Naive B cell (primary cell): ENCODE measurements at places on chromosomes 2 and 18. TPM values are rescaled to one million over a fixed set of nuclear protein-coding genes. Genes with fewer than 3 reads are reported as not detected.

The ODC1 gene
- 202 TPM for polyA plus RNA-seq

GRCh38 chr2:190978389-190979053, 35.5 kb downstream of the STAT1 start:
- no peaks in the 10 kb centered on the region for H3K27me3 ChIP-seq
- no peak for DNase-seq
- H3K4me1 ChIP-seq = peaks cover 28% of the 10 kb centered on the region
- no peak overlapping the region for H3K4me3 ChIP-seq

- H3K4me3 ChIP-seq = no peak overlapping the region
- H3K27ac ChIP-seq = no peak overlapping the region
- H3K36me3 ChIP-seq = no peaks in the 10 kb centered on the region
- no peak for DNase-seq
- no peaks in the 10 kb centered on the region for H3K27me3 ChIP-seq
Observed at GRCh38 chr18:52499644-52500043, 159.6 kb downstream of the DCC start.

DNA sequence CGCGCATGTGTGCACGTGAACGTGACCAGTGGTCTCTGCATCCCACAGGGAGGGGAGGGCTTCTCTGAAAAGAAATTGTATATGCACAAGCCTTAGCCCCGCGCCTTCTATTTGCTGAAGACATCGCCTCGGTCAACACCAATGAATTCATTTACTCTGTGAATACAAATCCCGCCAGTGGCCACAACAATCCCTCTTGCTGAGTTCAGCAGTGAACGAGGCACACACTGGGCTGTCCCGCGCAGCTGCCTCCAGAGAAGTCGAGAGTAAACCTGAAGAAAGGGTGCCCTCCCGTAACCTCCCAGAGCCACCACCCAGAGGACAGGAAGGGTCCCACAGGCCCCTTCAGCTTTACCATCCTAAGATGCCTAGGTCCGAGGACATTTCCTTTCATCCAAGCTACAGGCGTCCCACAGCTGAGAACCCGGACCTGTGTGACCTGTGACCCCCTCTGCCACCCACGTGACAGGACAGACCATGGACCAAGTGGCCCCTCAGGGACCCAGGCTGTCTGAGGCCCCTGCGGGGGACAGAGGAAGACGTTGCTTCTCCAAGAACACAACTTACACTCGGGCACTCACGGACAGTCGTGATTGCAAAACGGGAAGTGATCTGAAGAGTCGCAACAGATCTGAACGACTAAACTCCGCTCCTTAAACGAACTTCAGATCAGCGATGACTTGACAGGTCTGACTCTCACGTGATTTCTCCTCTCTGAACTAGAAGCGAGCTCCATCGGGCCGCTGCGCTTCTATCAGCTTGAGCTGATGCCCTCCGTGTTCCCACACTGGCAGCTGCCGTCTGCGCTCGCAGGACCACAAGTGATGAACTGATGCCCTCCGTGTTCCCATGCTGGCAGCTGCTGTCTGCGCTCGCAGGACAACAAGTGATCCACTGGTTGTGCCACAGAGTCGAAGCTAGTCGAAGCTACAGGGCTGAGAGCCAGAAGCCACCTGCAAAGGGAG, 92.7 kb downstream of the ZNF516 start:
- no peak overlapping the region for H3K4me3 ChIP-seq
- H3K27me3 ChIP-seq = no peaks in the 10 kb centered on the region
- no peak for DNase-seq
- H3K27ac ChIP-seq = no peak overlapping the region
- H3K36me3 ChIP-seq = peaks cover 7% of the 10 kb centered on the region

- peaks cover 11% of the 10 kb centered on the region for H3K27me3 ChIP-seq
- no peak overlapping the region for H3K4me3 ChIP-seq
- H3K4me1 ChIP-seq = peaks cover 6% of the 10 kb centered on the region
- DNase-seq = no peak
Observed at GRCh38 chr2:8243748-8244400, 438.0 kb upstream of the ID2 start.

The HJURP gene
- not detected for polyA plus RNA-seq

- no peaks in the 10 kb centered on the region for H3K36me3 ChIP-seq
- H3K27ac ChIP-seq = no peak overlapping the region
- no peak for DNase-seq
Observed at GRCh38 chr18:6593142-6593885, 136.2 kb upstream of the ARHGAP28 start.

- peaks cover 59% of the 10 kb centered on the region for H3K27me3 ChIP-seq
- H3K4me3 ChIP-seq = no peak overlapping the region
- no peaks in the 10 kb centered on the region for H3K36me3 ChIP-seq
- no peak for DNase-seq
- no peak overlapping the region for H3K27ac ChIP-seq
Observed at GRCh38 chr2:42054714-42055430, 7.1 kb downstream of the PKDCC start.

DNA sequence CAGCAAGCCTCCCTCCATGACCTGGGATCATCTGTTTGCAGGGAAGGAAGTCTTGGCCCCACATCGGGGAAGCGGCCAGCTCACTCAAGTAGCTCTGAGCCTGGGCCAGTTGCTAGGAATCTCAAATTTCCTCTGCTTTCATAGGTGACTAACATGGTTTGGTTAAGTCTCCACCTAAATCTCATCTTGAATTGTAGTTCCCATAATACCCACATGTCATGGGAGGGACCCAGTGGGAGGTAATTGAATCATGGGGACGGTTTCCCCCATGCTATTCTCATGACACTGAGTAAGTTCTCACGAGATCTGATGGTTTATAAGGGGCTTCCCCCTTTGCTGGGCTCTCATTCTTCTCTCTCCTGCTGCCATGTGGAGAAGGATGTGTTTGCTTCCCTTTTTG, 75.2 kb downstream of the LBH start:
- no peaks in the 10 kb centered on the region for H3K27me3 ChIP-seq
- H3K4me3 ChIP-seq = no peak overlapping the region
- H3K4me1 ChIP-seq = peaks cover 57% of the 10 kb centered on the region
- H3K36me3 ChIP-seq = no peaks in the 10 kb centered on the region

GRCh38 chr2:71948781-71949536, 198.7 kb downstream of the CYP26B1 start:
- H3K27me3 ChIP-seq = peaks cover 4% of the 10 kb centered on the region
- no peak for DNase-seq
- no peaks in the 10 kb centered on the region for H3K4me1 ChIP-seq
- no peak overlapping the region for H3K4me3 ChIP-seq
- no peak overlapping the region for H3K27ac ChIP-seq

The CNDP1 gene
- polyA plus RNA-seq = not detected

The GIGYF2 gene
- polyA plus RNA-seq = 18.1 TPM

- H3K36me3 ChIP-seq = no peaks in the 10 kb centered on the region
- no peak for DNase-seq
- H3K27ac ChIP-seq = no peak overlapping the region
Observed at GRCh38 chr18:3773303-3773702, 323.3 kb downstream of the TGIF1 start.

DNA sequence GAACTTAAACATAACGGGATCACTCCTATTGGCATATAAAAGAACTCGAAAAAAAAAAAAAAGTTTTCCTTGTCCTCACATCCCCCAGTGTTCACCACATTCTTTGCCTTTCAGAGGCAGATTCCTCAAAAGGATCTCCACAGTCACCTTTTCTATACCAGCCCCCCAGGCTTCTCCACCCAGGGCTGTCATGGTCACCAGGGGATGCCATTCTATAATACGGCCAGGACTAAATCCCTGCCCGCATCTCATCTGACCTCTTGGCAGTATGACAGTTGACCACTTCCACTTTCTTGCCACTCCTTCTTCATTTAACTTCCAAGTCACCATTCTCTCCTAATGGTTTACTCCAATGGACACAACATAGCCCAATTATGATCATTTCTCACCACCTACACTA, 29.3 kb downstream of the SOS1 start:
- no peaks in the 10 kb centered on the region for H3K27me3 ChIP-seq
- no peak overlapping the region for H3K4me3 ChIP-seq
- peaks cover 5% of the 10 kb centered on the region for H3K36me3 ChIP-seq
- DNase-seq = no peak
- peaks cover 56% of the 10 kb centered on the region for H3K4me1 ChIP-seq

DNA sequence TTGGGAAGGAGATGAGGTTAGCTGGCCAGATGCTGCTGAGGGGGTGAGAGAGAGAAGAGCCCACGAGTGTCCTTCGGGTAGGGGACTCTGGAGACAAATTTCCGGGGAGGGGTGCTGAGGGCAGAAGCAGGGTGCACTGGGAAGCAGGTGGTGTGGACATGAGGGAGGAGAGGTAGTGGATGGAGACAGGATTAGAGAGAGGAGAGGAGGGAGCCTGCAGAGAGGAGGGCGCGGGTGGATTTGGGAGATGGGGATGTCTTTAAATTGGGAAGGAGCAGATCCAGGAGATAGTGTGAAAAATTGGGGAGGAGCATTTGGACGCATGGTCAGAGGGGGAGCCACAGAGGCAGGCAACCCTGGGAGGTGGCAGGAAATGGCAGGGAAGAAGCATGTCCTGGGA, 154.7 kb downstream of the DYSF start:
- H3K4me3 ChIP-seq = no peak overlapping the region
- H3K36me3 ChIP-seq = no peaks in the 10 kb centered on the region
- H3K27ac ChIP-seq = no peak overlapping the region
- no peaks in the 10 kb centered on the region for H3K4me1 ChIP-seq
- peaks cover 42% of the 10 kb centered on the region for H3K27me3 ChIP-seq

DNA sequence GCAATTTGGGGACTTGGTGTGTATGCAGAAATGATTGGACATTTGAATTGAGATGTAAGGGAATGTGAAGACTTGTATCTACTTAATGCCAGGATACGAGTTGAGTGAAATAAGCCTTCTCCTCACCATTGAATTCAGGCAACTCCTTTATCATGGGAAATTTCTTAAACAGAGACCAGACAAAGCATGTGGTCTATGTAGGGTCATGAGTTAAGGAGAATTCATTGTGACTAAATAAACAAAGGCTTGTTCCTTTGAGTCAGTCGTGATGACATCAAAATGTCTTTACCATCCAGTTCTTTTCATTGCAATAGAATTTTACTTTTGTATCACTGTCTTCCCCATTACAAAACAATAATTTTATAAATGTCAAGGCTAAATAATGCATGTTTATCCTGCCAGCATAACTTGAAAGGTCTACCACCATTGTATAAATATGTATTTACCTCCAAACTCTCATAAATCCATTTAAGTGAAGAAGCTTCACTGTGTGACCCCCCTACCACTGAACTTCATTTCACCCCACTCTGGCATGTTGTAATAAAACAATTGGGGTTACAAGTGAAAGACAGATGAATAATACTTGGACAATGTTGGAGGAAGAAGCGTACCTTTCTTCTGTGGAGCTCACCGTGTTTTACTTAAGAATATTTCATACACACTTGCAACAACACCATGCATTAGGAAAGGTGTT, 149.4 kb downstream of the EPHA4 start:
- peaks cover 24% of the 10 kb centered on the region for H3K4me1 ChIP-seq
- H3K36me3 ChIP-seq = peaks cover 15% of the 10 kb centered on the region
- no peak overlapping the region for H3K4me3 ChIP-seq
- no peak overlapping the region for H3K27ac ChIP-seq

The DSG4 gene
- polyA plus RNA-seq = not detected

- peak; percentile 52 for DNase-seq
- peak overlapping the region; percentile 98 for H3K27ac ChIP-seq
- H3K36me3 ChIP-seq = no peaks in the 10 kb centered on the region
- H3K4me1 ChIP-seq = peaks cover 31% of the 10 kb centered on the region
Observed at GRCh38 chr18:35029770-35030169, 11.4 kb upstream of the MAPRE2 start.

The KCNE4 gene
- not detected for polyA plus RNA-seq

The CDH19 gene
- polyA plus RNA-seq = not detected

The TMEM247 gene
- not detected for polyA plus RNA-seq

The GKN2 gene
- polyA plus RNA-seq = not detected

The MLPH gene
- not detected for polyA plus RNA-seq

- H3K27me3 ChIP-seq = no peaks in the 10 kb centered on the region
- no peaks in the 10 kb centered on the region for H3K36me3 ChIP-seq
- no peaks in the 10 kb centered on the region for H3K4me1 ChIP-seq
- DNase-seq = no peak
- H3K27ac ChIP-seq = no peak overlapping the region
- no peak overlapping the region for H3K4me3 ChIP-seq
Observed at GRCh38 chr2:186716899-186717298, 23.0 kb downstream of the FAM171B start.

DNA sequence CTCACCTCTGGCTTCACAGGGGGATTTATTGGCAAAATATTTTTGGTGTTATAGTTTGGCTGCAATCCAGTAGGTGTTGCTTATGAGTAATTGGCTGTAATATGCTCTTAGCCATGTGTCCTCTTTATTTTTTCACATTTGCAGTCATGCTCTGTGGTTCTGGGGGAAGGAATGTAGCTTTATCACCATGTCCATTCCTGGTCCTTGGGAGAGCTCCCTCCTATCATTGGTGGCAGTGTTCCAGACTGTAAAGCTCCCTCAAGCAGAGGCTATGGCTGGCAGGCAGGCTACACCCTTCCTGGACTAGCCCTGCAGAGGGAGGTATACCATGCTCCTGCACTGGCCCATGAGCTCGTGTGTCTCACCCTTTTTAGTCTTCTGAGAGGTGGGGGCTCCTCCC, 120.0 kb upstream of the FSIP2 start:
- no peaks in the 10 kb centered on the region for H3K4me1 ChIP-seq
- H3K27me3 ChIP-seq = no peaks in the 10 kb centered on the region
- H3K27ac ChIP-seq = no peak overlapping the region
- H3K36me3 ChIP-seq = no peaks in the 10 kb centered on the region
- no peak overlapping the region for H3K4me3 ChIP-seq
- no peak for DNase-seq

The TNS1 gene
- 0.52 TPM for polyA plus RNA-seq

The C2orf80 gene
- polyA plus RNA-seq = not detected

The EIF2AK3 gene
- 10.5 TPM for polyA plus RNA-seq

GRCh38 chr2:48693645-48694044, 61.9 kb downstream of the LHCGR start:
- no peak overlapping the region for H3K27ac ChIP-seq
- no peaks in the 10 kb centered on the region for H3K4me1 ChIP-seq
- no peak overlapping the region for H3K4me3 ChIP-seq
- peaks cover 6% of the 10 kb centered on the region for H3K27me3 ChIP-seq
- no peak for DNase-seq

The TEKT4 gene
- polyA plus RNA-seq = not detected
